ENCODE measurements at places on chromosomes 13 and 19. TPM values are rescaled to one million over a fixed set of nuclear protein-coding genes. Genes with fewer than 3 reads are reported as not detected.

PSG11 gene
- not detected for total RNA-seq

GRCh38 chr19:5955636-5955935, 22.4 kb downstream of the RANBP3 start:
- DNase-seq = no peak

NXNL1 gene
- total RNA-seq = not detected

GRCh38 chr19:10288662-10289166, 1.0 kb upstream of the ICAM5 start:
- DNase-seq = no peak

GRCh38 chr13:67221630-67222226, 8.4 kb downstream of the PCDH9 start:
- no peak for DNase-seq

- DNase-seq = no peak
Observed at GRCh38 chr19:50826492-50827240, 3.1 kb upstream of the KLK1 start.

DNA sequence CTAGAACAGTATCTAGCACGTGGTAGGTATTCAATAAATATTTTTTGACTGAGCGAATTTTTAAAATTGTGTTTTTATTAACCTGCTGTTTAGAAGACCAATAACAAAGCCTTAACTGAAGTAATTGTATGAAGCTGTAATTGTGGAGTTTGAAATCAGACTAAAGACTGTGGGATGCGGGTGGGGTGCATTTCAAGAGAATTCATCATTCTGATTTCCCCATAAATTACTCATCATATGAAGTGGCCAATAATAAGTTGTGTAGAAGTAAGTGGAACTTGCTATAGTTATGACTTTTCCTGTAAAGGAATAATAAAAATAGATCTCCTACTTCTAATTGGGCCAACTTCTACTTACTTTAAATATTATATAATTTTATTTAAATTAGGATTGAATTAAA, 449.3 kb downstream of the PCDH9 start:
- DNase-seq = no peak

YJEFN3 gene
- 0.18 TPM for total RNA-seq

DNA sequence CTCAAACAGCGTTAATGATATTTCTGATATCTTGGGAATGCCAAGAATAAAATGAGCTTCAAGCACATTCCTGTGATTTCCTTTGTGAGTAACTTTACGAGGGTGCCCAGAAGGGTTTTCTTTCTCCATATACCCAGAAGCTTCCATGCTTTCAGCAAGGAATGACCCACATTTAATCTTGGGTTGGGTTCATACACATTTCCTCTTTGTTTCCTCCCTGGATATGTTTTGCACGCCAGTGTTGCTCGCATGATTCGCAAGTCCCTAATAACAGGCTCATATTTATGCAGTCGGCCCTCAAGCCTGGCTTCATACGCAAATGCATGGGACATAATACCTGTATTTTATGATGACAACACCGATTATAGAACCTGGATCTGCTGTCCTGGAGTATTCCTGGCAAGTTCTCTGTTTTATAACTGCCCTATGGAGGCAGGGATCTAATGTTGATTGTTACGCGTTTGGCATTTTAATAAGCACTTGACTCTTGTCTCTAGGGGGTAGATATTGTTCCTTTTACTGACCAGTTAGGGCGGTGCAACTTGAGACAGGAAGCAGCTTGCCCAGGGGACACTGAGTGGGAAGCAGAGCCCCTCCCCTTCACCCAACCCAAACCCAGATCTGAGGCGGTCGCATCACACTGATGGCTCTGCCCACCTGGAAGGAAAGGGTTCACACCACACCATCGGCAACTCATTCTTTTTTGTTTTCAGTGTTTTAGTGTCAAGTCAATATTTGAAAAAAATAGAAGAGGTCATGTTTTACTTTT, 220.4 kb upstream of the SOX1 start:
- DNase-seq = no peak

ACER1 gene
- not detected for total RNA-seq
